ENCODE measurements at places on chromosomes 7 and 10.

GRCh38 chr10:123250640-123251039 is 96.4 kb downstream of the BUB3 start:
- no peak for DNase-seq

GRCh38 chr7:117347480-117347879 is 24.6 kb upstream of the WNT2 start:
- no peak for DNase-seq

- DNase-seq: peak; percentile 25
Observed at GRCh38 chr7:936386-937054, 18.0 kb downstream of the ADAP1 start.

GRCh38 chr10:52197098-52197497 is 117.0 kb upstream of the DKK1 start:
- no peak for DNase-seq

GRCh38 chr10:71383972-71384687 is 12.6 kb upstream of the CDH23 start:
- DNase-seq: peak; percentile 70

DNA sequence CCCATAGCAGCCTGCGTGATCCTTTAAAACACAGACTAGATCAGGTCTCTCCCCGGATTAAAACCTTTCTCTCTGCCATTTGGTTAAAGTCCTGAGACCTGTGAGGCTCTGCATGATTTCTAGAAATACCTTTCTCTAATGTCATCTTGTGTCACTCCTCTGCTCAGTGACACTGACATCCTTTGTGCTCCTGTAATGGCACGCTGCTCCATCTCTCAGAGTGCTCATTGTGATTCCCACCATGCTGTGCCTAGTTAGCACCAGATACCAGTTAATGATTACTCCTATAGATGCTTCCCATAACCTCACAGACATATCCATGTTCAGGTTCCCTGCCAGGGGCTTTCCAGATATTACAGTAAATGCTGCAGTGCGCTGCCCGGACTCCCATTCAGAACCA is 11.7 kb upstream of the OR9A2 start:
- no peak for DNase-seq

DNA sequence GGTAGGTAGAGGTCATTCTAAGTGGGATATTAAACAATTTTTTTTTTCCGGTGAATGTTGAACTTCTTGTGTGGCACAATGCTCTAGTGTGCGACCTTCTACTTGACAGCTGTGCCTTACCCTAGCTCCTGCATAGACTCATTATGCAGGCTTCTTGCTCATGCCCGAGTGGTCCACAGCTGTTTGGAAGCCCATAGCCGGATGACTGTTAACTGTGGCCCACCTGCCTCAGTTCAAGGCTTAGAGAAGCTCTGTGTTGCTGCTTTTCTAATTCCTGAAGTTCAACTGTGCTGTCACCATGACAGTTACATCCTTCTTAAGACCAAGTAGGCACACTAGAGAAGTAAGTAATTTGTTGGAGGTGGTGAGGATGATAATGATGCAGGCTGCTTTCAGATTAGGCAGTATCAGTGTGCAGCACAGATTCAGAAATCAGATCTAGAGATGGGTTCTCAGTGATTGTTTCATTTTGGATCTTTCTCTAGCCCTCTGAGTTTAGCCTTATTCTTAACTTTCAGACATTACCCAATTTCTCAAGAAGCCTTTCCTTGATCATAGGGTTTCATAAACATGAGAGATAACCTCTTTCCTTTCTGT is 278.4 kb downstream of the PHF14 start:
- DNase-seq: no peak
